ENCODE measurements at places on chromosomes 12 and 14. TPM values are rescaled to one million over a fixed set of nuclear protein-coding genes. Genes with fewer than 3 reads are reported as not detected.

Gene ACVRL1
- not detected for total RNA-seq

Gene SETD1B
- 26.5 TPM for total RNA-seq

Gene RNASE1
- not detected for total RNA-seq

Gene TRIM9
- total RNA-seq, result 0.23 TPM

Gene TAS2R8
- not detected for total RNA-seq

Gene ANKRD9
- total RNA-seq, result 12.3 TPM

Gene OR6C2
- not detected for total RNA-seq

Gene PTPRO
- 1.5 TPM for total RNA-seq

Gene DPY19L2
- total RNA-seq, result 0.28 TPM

Gene RNASE3
- total RNA-seq, result not detected

Gene DBX2
- not detected for total RNA-seq

Gene REC8
- total RNA-seq, result 51.9 TPM

Gene KRT78
- total RNA-seq, result not detected

Gene NEMP1
- 51.7 TPM for total RNA-seq

Gene PRPH
- not detected for total RNA-seq

Gene RFLNA
- total RNA-seq, result not detected

Gene TAS2R7
- not detected for total RNA-seq

Gene NOVA1
- total RNA-seq, result not detected

Gene CLEC2B
- 79.7 TPM for total RNA-seq

Gene GZMH
- total RNA-seq, result 11.0 TPM

Gene TMTC1
- 0.63 TPM for total RNA-seq

Gene SYCP3
- total RNA-seq, result 0.28 TPM

Gene ITPK1
- 59.3 TPM for total RNA-seq

Gene RASSF9
- not detected for total RNA-seq

Gene ADCY6
- total RNA-seq, result 0.05 TPM

Gene HOXC6
- not detected for total RNA-seq

Gene ASCL1
- total RNA-seq, result not detected

Gene CLEC9A
- not detected for total RNA-seq

Gene ENDOU
- not detected for total RNA-seq

Gene CCNB1IP1
- total RNA-seq, result 39.3 TPM

Gene NKX2-1
- total RNA-seq, result not detected

Gene SMIM41
- total RNA-seq, result not detected

Gene FOXM1
- 102 TPM for total RNA-seq

Gene TAS2R9
- total RNA-seq, result not detected

Gene TMEM253
- not detected for total RNA-seq

Gene KLRD1
- 0.65 TPM for total RNA-seq

Gene ABCC9
- not detected for total RNA-seq

Gene FBXO33
- 23.1 TPM for total RNA-seq

Gene AMDHD1
- 0.93 TPM for total RNA-seq

Gene SLC6A15
- total RNA-seq, result not detected

Gene CD163
- total RNA-seq, result not detected

Gene TC2N
- 180 TPM for total RNA-seq

Gene C14orf132
- 1.1 TPM for total RNA-seq

Gene TMEM30B
- 0.48 TPM for total RNA-seq

Gene ACRBP
- 1.8 TPM for total RNA-seq

Gene SLC22A17
- total RNA-seq, result 2.0 TPM

Gene FGF6
- not detected for total RNA-seq

Gene ACACB
- total RNA-seq, result 12.2 TPM

Gene ENTPD5
- total RNA-seq, result 11.1 TPM

Gene SMCO2
- 0.38 TPM for total RNA-seq

Gene KERA
- total RNA-seq, result not detected

Gene MSI1
- not detected for total RNA-seq
